Natural killer cell (primary cell): ENCODE measurements at places on chromosomes 11 and 22.

DNA sequence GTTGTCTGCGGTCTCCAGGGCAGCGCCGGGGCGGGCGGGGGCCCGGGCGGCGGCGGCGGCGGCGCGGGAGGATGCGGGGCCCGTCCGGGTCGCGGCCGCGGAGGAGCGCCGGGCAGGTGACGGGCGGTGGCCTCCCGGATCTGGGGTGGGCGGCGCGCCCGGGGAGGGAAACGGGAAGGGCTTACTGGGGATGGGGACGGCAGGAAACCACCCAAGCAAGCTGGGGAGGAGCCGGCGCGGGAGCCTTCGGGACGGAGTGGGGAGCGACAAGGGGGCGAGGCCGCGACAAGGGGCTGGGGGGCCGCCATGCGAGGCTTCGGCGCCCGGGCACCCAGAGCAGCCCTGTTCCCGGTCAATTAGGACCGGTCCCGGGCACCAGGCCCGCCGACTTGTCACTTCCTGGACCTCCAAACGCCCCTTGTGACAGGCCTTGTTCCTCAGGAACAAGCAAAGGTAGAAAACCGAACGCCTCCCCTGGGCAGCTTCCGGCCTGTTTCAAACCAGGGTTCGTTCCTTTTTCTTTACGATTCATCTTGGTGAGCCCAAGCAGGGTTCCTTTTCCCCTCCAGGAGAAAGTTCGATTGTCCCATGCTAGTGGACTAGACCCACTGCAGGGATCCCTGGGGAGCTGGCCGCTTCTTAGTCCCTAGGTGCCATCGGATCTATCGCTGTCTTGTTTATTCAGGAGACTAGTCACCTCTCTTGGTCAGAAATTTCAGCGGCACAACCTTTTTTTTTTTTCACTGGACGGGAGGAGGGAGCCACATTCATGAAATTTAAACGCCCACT, 492 bp downstream of the JHY start:
- peak overlapping the region; percentile 80 for H3K27ac ChIP-seq
- no peaks in the 10 kb centered on the region for H3K36me3 ChIP-seq
- peak overlapping the region; percentile 77 for H3K4me3 ChIP-seq
- peak; percentile 41 for DNase-seq
- no peaks in the 10 kb centered on the region for H3K27me3 ChIP-seq
- H3K4me1 ChIP-seq: peaks cover 10% of the 10 kb centered on the region

- no peaks in the 10 kb centered on the region for H3K27me3 ChIP-seq
- no peak overlapping the region for H3K27ac ChIP-seq
- peaks cover 40% of the 10 kb centered on the region for H3K4me1 ChIP-seq
- no peak for DNase-seq
- H3K4me3 ChIP-seq: no peak overlapping the region
Observed at GRCh38 chr22:40211476-40212054, 33.8 kb downstream of the TNRC6B start.

GRCh38 chr11:96748639-96749370, 359.0 kb downstream of the JRKL start:
- no peak overlapping the region for H3K4me3 ChIP-seq
- no peak overlapping the region for H3K27ac ChIP-seq
- DNase-seq: no peak
- no peaks in the 10 kb centered on the region for H3K36me3 ChIP-seq
- H3K4me1 ChIP-seq: no peaks in the 10 kb centered on the region

- H3K27ac ChIP-seq: peak within 1 kb of the TSS; percentile 98
- no peaks in the 10 kb centered on the region for H3K27me3 ChIP-seq
- H3K4me1 ChIP-seq: peaks cover 83% of the 10 kb centered on the region
- H3K36me3 ChIP-seq: peaks cover 47% of the 10 kb centered on the region
Observed at GRCh38 chr11:65637794-65638419, at the start of gene SIPA1. Gene SIPA1, plus strand, starts transcription at chr11:65638101. Its CDS starts 2,821 bp downstream, at chr11:65640922.

- H3K27me3 ChIP-seq: no peaks in the 10 kb centered on the region
- no peak overlapping the region for H3K27ac ChIP-seq
- H3K4me3 ChIP-seq: no peak overlapping the region
Observed at GRCh38 chr11:112784323-112785073, 176.7 kb upstream of the NCAM1 start.

DNA sequence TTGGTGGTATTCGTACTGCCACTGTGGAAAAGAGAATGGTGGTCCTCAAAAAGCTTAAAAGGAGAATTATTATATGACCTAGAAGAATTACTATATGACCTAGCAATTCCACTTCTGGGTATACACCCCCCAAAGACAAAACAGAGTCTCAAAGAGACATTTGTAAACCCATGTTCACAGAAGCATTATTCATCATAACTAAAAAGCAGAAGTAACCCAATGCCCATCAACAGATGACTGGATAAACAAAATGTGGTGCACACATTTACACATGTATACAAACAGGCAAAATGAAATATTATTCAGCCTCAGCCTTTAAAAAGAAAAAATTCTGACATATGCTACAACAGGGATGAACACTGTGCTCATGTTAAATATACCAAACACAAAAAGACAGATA, 89.4 kb downstream of the ARHGAP32 start:
- no peak overlapping the region for H3K27ac ChIP-seq
- no peaks in the 10 kb centered on the region for H3K27me3 ChIP-seq
- H3K36me3 ChIP-seq: no peaks in the 10 kb centered on the region
- DNase-seq: no peak

DNA sequence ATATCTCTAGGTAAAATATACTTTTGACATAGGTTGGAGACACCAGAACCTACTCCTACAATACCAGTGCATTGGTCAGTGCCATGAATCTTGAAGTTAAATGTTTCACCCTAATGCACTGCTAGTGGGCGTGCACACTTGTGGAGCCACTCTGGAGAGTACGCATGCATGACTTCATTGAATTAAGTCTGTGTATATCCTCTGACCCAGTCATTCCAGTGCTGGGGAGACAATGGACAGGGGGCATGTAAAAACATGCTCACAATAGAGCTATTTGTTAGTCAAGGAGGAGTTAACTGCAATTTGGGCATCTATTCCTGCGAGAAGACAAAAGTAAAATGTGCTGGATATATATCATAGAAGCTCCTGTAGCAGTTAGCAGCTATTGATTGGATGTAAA, 335.4 kb upstream of the NCAM1 start:
- no peak for DNase-seq
- H3K27me3 ChIP-seq: no peaks in the 10 kb centered on the region
- H3K36me3 ChIP-seq: no peaks in the 10 kb centered on the region
- H3K27ac ChIP-seq: no peak overlapping the region
- peaks cover 3% of the 10 kb centered on the region for H3K4me1 ChIP-seq

GRCh38 chr11:83566950-83567349, 280.8 kb upstream of the CCDC90B start:
- no peaks in the 10 kb centered on the region for H3K36me3 ChIP-seq
- H3K4me1 ChIP-seq: no peaks in the 10 kb centered on the region
- no peak overlapping the region for H3K4me3 ChIP-seq
- no peaks in the 10 kb centered on the region for H3K27me3 ChIP-seq
- H3K27ac ChIP-seq: no peak overlapping the region
- DNase-seq: no peak

GRCh38 chr11:19988598-19988997, 171.7 kb downstream of the DBX1 start:
- no peak overlapping the region for H3K4me3 ChIP-seq
- no peak for DNase-seq
- no peak overlapping the region for H3K27ac ChIP-seq
- H3K36me3 ChIP-seq: no peaks in the 10 kb centered on the region
- H3K27me3 ChIP-seq: no peaks in the 10 kb centered on the region

- no peak overlapping the region for H3K27ac ChIP-seq
- H3K36me3 ChIP-seq: peaks cover 38% of the 10 kb centered on the region
- H3K4me1 ChIP-seq: peaks cover 69% of the 10 kb centered on the region
Observed at GRCh38 chr11:2393111-2393868, 7.3 kb upstream of the TSSC4 start.

DNA sequence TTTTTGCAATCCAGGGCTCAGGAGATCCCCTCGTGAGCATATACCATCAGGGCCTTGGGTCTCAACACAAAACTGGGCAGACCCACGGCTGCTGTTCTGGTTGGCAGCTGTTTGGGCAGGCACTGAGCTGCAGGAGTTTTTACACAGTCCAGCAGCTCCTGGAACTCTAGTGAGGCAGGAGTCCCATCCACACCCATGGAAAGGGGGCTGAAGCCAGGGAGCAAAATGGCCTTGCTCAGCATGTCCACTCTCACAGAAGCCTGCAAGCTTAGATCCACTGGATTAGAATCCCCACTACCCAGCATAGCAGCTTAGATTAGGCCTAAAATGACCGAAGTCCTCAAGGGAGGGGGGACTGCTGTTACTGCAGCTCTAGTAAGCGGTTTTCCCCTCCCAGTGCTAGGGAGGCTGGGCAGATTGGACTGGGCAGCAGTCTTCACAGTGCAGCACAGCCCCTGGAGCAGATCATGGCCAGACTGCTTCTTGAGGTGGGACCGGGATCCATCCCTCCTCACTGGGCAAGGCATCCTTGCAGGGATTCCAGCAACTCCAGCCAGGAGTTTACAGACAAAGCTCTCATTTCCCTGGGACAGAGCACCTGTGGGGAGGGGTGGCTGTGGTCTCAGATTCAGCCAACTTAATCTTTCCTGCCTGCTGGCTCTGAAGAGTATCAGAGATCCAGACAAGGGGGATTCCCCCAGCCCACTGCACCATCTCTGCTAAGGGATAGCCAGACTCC, 36.4 kb upstream of the CARD16 start:
- no peak overlapping the region for H3K4me3 ChIP-seq
- no peak overlapping the region for H3K27ac ChIP-seq
- H3K36me3 ChIP-seq: no peaks in the 10 kb centered on the region
- H3K4me1 ChIP-seq: no peaks in the 10 kb centered on the region

DNA sequence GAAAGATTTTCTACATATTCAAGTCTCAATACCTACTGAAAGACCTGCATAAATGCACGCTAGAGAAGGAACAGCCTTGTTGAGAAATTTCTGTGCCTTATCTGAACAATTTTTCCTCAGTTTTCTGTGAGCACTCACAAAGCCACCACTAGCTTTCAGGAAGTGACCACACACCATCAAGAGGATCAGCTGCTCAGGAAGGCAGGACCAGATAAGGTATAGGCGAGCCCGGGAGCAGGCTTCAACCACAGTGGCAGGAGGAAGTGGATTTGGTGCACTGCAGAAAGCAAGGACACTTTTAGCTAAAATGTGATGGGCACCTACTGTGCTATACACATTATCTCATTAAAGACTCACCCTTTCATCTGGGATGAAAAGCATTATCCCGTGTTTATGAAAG, 220.8 kb downstream of the RAB38 start:
- no peaks in the 10 kb centered on the region for H3K4me1 ChIP-seq
- H3K27ac ChIP-seq: no peak overlapping the region
- H3K36me3 ChIP-seq: no peaks in the 10 kb centered on the region
- DNase-seq: no peak
- no peak overlapping the region for H3K4me3 ChIP-seq

DNA sequence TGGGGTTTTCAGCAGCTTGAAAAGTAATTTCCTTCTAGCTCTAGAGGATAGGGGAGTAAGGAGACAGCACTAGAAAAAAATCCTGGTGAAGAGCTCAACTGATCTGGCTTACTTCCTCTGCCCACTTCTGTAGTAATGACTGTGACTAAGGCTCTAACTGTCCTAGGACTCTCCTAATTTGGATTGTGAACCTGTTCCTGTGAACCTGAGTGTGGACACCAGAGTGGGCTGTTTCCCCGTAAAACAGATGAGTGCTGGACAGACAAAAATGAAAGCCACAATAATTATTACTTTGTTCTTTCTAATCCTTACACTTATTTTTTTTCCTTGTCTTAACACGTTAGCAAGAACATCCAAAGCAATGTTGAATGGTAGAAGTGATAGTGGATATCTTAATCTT, 154.1 kb downstream of the AASDHPPT start:
- H3K4me1 ChIP-seq: no peaks in the 10 kb centered on the region
- DNase-seq: no peak
- no peak overlapping the region for H3K27ac ChIP-seq
- H3K27me3 ChIP-seq: no peaks in the 10 kb centered on the region

GRCh38 chr11:100515087-100515486, 172.0 kb upstream of the ARHGAP42 start:
- H3K27me3 ChIP-seq: no peaks in the 10 kb centered on the region
- no peaks in the 10 kb centered on the region for H3K36me3 ChIP-seq
- no peak for DNase-seq
- no peaks in the 10 kb centered on the region for H3K4me1 ChIP-seq
- no peak overlapping the region for H3K27ac ChIP-seq
- no peak overlapping the region for H3K4me3 ChIP-seq

- no peaks in the 10 kb centered on the region for H3K4me1 ChIP-seq
- H3K4me3 ChIP-seq: no peak overlapping the region
- H3K27ac ChIP-seq: no peak overlapping the region
- no peak for DNase-seq
- H3K36me3 ChIP-seq: no peaks in the 10 kb centered on the region
Observed at GRCh38 chr11:30481796-30482195, 104.4 kb downstream of the MPPED2 start.

DNA sequence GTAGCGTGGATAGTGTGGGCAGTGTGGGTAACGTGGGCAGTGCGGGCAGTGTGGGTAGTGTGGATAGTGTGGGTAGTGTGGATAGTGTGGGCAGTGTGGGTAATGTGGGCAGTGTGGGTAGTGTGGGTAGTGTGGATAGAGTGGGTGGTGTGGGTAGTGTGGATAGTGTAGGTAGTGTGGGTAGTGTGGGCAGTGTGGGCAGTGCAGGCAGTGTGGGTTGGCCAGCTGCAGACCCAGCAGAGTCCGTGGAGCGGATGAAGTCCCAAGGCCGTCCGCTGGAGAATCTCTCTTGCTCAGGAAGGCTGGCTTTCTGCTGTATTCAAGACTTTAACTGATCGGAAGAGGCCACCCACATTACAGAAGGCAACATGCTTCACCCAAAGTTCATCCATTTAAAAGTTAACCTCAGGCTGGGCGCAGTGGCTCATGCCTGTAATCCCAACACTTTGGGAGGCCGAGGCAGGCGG, 26.1 kb upstream of the KRTAP5-6 start:
- H3K36me3 ChIP-seq: no peaks in the 10 kb centered on the region
- no peak overlapping the region for H3K4me3 ChIP-seq
- H3K27me3 ChIP-seq: peaks cover 35% of the 10 kb centered on the region
- DNase-seq: no peak
- peaks cover 23% of the 10 kb centered on the region for H3K4me1 ChIP-seq

- no peaks in the 10 kb centered on the region for H3K36me3 ChIP-seq
- peaks cover 19% of the 10 kb centered on the region for H3K4me1 ChIP-seq
- no peak for DNase-seq
- H3K27ac ChIP-seq: no peak overlapping the region
- no peaks in the 10 kb centered on the region for H3K27me3 ChIP-seq
Observed at GRCh38 chr11:121336279-121336937, 43.8 kb downstream of the SC5D start.

- no peak overlapping the region for H3K27ac ChIP-seq
- no peaks in the 10 kb centered on the region for H3K27me3 ChIP-seq
- H3K4me1 ChIP-seq: peaks cover 10% of the 10 kb centered on the region
- no peak for DNase-seq
Observed at GRCh38 chr22:17924076-17924475, 100.3 kb downstream of the MICAL3 start.
